B cell (primary cell): ENCODE measurements at places on chromosomes 16 and 17. TPM values are rescaled to one million over a fixed set of nuclear protein-coding genes. Genes with fewer than 3 reads are reported as not detected.

DNA sequence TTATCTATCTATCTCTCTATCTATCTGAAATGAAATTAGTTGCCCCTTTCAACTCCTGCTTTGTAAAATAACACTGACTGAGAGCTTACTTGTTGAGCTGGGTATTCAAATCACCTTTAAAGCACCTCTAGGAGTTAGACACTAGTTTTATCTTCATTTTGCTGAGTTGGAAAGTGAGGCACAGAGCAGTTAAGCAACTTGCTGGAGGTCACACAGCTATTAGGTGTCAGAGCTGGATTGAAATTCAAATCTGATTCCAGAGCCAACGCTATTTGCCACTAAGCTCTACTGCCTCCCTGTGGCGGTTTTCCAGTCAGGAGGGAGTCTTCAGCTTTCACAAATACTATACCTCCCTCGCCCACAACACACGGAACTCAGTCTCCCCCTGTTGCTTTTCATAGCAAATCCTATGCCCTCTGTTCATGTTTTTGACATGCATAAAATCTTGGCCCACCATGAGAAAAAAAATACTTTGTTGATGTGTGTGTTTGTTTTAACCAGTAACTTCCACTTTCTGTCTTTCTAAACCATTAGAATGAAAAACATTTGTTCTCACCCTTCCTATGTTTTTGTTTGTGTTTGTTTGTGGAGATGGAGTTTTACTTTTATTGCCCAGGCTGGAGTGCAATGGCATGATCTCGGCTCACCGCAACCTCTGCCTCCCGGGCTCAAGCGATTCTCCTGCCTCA, 74.8 kb upstream of the SMURF2 start:
- DNase-seq = peak; percentile 23

The TMEM132E gene
- not detected in 2 replicates for total RNA-seq

The CSNK2A2 gene
- total RNA-seq = 63.5 and 69.4 TPM in 2 replicates

DNA sequence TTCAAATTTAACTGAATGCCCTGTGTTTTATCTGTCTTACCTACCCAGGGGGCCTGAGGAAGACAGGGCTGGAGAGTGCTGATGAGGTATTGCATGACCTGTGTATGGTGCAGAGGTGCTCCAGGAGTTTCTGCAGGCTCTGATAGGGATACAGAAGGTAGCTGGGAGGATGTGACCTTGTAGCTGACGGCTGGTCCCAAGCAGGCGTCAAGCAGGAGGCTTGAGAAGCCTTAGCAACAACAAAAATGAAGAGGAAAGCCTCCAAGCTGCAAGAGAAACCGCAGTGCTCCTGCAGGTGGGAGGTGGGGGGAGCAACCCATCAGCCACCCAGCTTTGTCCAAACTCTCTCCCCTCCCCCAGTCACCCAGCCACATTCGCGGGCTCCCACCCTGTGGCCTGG, 40.4 kb downstream of the LAT start:
- DNase-seq = no peak

The KRTAP2-3 gene
- total RNA-seq = not detected in 2 replicates

GRCh38 chr16:8675183-8676159, 1.1 kb downstream of the ABAT start:
- DNase-seq = no peak

GRCh38 chr17:18042983-18043382, 3.8 kb downstream of the GID4 start:
- DNase-seq = no peak

DNA sequence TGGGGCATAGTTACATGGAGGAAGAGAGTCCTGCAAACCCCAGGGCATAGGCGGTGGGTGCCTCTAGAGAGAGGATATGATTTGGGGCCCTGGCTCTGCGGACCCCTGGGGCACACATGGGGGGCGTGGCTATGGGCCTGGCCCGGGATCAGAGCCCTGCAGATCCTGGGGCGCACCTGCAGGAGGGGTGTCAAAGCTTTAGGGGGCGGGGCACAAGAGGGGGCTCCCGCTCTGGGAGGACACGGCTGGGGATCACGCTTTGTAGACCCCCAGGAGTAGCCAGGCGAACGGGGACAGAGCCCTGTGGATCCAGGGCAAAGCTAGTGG, 497 bp downstream of the BCL7C start:
- DNase-seq = no peak

The MYLK3 gene
- total RNA-seq = 0.10 and 0.56 TPM in 2 replicates

The RCVRN gene
- total RNA-seq = not detected in 2 replicates
